ENCODE measurements at places on chromosomes 3 and 15. TPM values are rescaled to one million over a fixed set of nuclear protein-coding genes. Genes with fewer than 3 reads are reported as not detected.
A peak's percentile ranks its signal among the peaks of the same experiment; 100 is the strongest.

DNA sequence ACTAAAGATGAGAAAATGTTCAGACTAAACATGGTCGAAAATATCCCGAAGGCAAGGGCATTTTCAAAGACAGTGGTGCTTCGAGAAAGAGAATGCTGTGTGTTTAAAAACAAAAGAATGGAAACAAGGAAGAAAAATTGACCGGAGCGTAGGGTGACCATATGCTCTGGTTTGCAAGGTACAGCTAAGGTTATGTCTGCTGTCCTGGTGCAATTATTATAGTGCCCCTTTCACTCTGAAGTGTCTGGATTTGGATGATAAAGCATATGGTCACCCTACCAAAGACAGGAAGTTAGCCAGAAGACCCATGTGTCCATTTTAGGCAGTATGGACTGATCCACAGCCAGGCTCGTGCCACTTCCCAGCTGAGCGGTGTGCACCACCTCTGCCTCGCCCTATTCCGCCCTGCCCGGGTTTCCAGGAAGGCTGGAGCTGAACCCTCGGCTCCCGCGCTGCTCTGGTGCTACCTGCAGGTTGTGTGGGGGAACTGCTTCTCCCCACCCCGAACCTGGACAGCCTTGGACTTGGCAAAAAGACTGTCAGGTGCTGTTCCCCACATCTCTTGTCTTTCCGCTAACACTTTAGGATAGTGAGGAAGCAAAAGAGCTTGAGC lies 25.2 kb downstream of the GOLGA6D start:
- DNase-seq = peak; percentile 4

GRCh38 chr15:59367022-59367451 lies 5.6 kb downstream of the MYO1E start:
- no peak for DNase-seq

The GRK7 gene
- not detected for total RNA-seq

DNA sequence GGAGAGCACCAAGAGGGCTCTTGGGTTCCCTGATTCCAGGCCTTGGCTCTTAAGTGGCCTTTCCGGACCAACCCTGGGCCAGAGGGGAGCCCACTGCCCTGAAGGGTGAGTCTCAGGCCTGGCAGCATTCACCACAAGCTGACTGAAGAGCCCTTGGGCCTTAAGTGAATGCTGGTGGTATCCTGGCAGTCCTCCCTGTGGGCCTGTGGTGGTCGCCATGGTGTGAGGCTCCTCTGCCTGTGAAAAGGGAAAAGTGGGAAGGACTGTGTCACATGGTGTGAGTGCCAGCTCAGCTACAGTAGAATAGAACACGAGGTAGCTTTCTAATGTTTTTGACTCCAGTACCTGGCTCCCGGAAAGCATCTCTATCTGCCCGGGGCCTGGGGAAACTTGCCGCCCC lies 15.3 kb downstream of the CHDH start:
- no peak for DNase-seq

The NR1I2 gene
- total RNA-seq = 0.08 TPM

DNA sequence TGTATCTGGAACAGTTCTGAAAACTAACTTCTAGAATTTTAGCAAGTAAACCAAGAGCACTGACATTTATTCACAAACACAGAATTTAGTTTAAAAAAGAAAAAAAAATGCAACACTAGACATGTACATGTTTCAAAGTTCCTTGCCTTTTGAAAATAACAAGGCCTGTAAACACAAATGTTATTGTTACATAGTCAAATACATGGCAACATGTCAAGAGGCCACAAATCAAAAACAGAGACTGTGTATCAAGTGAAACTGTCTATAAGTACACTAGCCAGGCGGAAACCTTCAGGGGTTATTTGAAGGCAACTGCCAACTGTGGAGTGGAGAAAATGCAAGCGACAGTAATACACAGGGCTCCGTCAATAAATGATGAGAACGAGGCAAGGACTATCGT lies 547.6 kb downstream of the FOXP1 start:
- DNase-seq = no peak

The FBXW12 gene
- total RNA-seq = not detected

The CHRNB4 gene
- not detected for total RNA-seq

DNA sequence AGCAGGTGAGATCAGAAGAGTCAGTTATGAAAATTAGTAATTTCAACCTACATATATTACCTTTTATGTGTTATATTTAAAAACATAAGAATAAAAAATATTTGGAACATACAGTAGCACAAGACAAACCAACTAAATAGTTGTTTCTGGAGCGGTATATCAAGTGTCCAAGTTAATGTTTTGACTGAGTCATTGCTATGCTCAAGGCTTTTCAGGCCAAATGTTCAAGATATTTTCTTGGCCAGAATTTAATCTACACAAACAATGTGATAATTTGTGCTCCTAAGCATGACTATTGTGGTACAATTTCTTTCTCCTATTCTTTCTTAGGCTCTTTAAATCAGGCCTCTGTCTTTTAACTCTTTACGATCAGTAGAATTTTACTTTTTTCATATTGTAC lies 412.4 kb downstream of the RAP2B start:
- no peak for DNase-seq

DNA sequence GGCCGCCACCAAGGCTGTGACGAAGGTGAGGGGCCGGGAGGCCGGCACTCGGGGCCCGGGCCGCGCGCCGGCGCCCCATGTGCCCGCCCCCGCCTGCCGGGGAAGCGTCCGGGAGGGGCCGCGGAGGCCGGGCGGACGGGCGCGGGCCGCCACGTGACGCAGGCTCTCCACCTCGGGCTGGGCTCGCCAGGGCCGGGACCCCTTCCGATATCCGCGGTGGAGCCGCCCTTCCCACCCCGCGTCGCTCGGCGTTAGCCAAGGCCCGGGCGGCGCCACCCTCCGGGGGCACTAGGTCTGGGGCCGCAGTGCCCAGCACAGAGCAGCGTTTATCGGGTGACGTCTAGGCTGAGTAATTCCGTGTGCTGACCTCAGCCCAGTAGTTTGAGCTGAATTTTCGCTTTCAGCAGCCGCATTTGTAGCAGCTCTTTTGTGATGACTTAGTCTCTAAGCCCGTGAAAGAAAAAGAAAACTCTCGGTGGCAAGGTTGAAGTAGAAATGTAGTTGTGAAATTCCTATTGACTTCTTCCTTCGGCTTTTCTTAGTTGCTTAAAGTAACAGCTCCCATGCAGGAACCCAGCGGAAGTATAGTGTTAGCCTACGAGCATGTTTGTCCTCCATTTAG lies 885 bp downstream of the CDV3 start:
- peak; percentile 61 for DNase-seq

DNA sequence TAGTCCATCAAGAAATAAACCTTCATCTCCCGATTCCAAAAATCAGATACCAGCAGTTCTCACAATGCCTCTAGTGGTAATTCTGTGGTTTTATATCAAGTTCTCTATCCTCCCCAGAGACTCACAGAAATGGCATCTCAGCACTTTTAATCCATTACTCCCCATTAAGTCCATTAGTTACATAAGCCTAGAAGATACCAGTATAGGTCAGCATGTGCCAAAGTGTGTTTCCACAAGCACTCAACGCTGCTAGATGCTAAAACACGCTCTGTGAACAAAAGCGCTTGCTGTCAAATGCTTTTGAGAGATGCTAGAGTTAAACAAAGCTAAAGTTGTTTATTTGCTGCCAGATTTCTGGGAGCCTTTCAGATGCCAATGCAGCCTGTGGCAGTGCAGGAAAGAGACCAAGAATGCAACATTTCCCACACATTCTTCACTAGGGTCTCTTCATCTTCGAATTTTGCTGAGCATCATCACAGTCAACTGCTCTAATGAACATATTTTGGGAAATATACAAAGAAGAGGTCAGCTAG lies 918.8 kb upstream of the CFAP20DC start:
- DNase-seq = no peak

- no peak for DNase-seq
Measured at GRCh38 chr3:100726706-100727105, 17.4 kb downstream of the TFG start.

DNA sequence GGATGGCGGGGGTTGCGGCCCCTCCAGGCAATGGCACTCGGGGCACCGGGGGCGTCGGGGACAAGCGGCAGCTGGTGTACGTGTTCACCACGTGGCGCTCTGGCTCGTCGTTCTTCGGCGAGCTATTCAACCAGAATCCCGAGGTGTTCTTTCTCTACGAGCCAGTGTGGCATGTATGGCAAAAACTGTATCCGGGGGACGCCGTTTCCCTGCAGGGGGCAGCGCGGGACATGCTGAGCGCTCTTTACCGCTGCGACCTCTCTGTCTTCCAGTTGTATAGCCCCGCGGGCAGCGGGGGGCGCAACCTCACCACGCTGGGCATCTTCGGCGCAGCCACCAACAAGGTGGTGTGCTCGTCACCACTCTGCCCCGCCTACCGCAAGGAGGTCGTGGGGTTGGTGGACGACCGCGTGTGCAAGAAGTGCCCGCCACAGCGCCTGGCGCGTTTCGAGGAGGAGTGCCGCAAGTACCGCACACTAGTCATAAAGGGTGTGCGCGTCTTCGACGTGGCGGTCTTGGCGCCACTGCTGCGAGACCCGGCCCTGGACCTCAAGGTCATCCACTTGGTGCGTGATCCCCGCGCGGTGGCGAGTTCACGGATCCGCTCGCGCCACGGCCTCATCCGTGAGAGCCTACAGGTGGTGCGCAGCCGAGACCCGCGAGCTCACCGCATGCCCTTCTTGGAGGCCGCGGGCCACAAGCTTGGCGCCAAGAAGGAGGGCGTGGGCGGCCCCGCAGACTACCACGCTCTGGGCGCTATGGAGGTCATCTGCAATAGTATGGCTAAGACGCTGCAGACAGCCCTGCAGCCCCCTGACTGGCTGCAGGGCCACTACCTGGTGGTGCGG lies 1.9 kb downstream of the CHST2 start:
- DNase-seq = no peak

- no peak for DNase-seq
Measured at GRCh38 chr15:52503788-52504496, 24.7 kb downstream of the MYO5A start.

DNA sequence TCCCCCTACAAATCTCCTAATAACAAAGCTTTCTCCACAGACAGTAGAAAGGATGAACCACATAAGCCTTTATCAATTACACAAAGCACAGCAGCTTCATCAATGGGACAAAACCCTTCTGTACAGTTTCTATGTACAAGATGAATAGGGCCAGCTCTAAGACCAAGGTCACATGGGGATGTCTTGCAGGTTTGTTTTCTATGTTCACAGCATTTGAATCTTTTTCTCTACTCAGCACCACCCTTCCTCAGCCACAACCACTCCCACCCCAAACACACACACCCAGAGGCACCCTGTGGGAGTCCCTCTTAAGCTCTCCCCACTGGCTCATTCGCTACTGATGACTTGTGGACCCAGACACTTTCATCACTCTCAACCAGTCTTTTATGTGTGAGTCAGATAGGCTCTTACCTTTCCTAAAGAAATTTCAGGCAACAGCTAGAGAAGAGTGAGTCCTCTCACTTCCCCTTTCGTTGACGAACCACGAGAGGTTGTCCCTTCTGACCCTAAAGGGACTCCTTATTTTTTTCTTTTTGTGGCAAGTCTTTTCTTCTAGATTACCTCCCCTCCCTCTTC lies 57.9 kb downstream of the ARHGAP31 start:
- no peak for DNase-seq

The GOLGA6L22 gene
- total RNA-seq = not detected
